AG10803 (cell line): ENCODE measurements at places on chromosomes 13 and 19.

DNA sequence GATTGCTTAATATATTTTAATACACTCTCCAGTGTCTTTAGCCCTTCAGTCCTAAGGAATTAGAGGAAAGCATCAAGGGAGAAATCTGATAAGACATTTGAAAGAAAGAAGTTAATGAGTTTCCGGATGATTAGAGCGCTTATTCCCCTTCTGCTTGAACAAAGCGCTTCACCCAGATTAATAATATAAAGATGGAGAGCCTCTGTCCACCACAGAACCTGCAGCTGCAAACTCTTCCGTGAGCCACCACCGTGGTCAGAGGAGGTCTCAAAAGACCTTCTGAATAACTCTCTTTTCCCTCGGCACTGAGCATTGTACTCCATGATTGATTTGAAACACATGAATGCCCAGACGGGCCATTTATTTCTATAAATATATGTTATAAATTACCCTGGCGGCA is 14.2 kb upstream of the TUBGCP3 start:
- no peak for DNase-seq

GRCh38 chr19:13958043-13958442 is 5.7 kb downstream of the DCAF15 start:
- DNase-seq = no peak

GRCh38 chr13:113532156-113532806 is 41.8 kb upstream of the DCUN1D2 start:
- DNase-seq = no peak

GRCh38 chr13:45696610-45697226 is 5.4 kb upstream of the CBY2 start:
- DNase-seq = no peak

DNA sequence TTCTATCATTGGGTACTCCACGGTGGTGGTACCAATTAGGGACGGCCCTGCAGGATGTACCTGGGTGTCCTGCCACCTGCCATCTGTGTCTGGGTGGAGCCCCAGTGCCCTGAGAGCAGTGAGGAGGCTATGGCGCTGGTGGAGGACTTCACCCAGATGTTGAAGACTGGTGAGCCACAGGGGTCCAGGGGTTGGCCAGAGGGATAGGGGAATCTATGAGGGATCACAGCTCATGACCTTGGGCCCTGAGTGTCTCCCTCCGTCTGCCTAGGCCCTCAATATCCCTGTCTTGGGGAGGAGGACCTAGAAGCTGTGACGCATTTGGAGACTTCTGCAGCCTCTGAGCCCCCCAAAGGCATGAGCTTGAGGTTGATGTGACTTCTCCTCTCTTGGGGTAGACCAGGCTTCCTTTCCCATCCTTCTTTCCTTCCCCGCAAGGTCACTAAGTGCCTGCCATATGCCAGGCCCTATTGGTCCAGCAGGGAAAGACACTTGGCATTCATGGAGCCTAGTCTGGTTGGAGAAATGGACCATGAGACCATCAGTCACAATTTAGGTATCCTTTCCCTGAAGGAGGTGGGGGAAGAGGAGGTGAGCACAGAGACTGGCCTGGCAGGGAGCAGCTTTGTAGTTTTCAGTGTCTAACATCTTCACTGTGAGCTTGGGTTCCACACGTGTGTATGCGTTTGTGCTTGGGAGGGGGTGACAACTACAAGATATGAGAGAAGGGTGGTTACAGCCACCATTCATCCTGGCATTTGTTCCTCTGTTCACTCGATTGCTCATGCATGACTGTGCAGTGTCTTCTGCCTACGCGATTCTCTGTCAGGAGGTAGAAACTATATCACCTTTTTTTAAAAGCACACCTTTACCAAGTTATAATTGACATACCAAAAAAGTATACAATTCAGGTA is 5.1 kb upstream of the MZF1 start:
- no peak for DNase-seq

GRCh38 chr13:60572003-60572798 is 175.2 kb downstream of the TDRD3 start:
- peak; percentile 42 for DNase-seq

DNA sequence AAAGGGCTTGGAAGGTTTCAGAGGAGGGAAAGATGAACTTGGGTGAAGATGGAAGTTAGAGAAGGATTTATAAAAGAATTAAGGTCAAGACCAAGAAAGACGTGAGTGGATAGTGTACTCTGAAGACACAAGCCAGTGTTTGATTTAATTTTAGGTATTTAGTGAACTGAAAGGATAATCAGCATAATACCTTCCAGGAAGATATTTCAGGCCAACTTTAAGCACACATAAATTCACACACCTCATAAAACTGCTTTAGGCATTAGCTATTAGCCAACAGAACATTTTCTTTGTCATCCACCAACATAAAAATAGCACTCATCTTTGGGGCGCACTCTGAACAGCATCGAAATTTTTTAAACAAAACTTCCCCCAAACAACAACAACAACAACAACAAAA is 71.7 kb upstream of the CSNK1A1L start:
- no peak for DNase-seq

- DNase-seq = no peak
These were observed 21.8 kb upstream of the C2CD4C start for GRCh38 chr19:430701-431100.

DNA sequence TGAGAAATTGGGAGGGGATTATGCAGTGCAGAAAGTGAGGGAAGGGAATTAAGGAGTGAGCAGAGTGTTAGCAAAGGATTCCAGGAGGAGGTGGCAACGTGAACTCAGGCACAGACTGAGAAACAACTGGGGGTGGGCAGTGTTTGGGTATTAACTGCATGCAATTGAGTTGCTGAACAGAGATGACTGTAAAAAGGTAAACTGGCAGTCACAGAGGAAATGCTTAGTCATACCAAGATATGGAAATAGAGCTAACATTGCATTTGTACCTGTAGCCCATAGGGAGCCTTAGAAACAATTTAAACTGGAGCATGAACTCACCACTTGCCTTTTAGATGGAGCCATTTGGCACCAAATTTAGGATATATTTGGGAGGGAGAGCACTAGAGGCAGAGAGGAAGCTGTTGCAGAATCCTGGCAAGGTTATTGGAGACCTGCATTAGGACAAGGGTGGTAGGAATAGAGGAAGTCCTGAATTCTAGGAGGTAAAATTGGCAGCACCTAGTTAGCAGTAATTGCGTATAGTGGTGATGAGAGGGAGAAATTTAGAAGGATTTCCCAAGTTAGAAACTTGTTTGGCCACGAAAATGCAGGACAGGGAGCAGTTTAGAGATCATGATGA is 100.6 kb upstream of the FRY start:
- no peak for DNase-seq

DNA sequence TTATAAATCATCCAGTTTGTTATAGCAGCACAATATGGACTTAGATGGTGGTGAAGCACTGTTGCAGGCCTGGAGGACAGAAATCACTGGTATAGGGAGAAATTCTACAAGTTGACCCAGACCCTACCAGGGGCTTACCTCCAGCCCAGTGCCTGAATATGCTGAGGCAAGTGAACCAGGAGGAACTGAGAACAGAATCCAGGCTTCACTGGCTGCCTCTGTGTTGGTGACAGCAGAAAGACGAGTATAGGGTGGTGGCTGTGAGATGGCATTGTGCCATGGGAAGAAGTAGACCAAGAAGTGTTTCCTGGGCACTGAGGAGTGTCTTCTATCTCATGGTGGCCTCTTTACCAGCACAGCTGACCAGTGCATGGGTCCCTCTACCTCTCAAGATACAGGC is 15.9 kb upstream of the EID2 start:
- no peak for DNase-seq

GRCh38 chr13:96112936-96113335 is 23.0 kb downstream of the HS6ST3 start:
- no peak for DNase-seq

DNA sequence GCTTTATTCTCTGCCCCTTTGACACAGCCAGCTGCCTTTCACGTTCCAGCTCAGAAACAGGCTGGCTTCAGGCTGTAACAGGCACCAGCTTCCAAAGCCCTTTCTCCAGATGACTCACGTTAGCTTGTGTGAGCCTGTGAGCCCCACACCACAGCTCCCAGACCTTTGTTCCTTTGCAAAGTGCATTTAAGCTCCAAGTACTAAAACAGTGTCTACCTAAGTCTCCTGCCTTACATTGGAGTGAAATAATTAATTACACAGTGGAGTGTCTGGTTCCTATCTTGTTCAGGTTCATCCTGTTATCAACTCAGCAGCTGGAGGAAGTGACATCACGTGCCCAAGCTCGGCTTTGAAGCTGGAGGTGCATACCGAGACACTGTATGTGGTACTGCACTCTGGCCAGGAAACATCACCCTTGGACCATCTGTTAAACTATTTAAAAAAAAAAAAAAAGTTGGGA is 475.8 kb downstream of the FOXO1 start:
- DNase-seq = peak; percentile 57

GRCh38 chr13:83190020-83190419 is 692.3 kb downstream of the SLITRK1 start:
- no peak for DNase-seq

GRCh38 chr19:42276284-42276683 is 7.2 kb downstream of the CIC start:
- no peak for DNase-seq

GRCh38 chr13:107993239-107993949 is 221.9 kb downstream of the LIG4 start:
- no peak for DNase-seq

GRCh38 chr19:3538965-3539755 is at the start of gene TEKTIP1:
TEKTIP1 (plus strand) TSS chr19:3539174; CDS start chr19:3539178, 4 bp downstream.
- no peak for DNase-seq

- no peak for DNase-seq
These were observed 17.4 kb upstream of the NDFIP2 start for GRCh38 chr13:79463604-79464003.

DNA sequence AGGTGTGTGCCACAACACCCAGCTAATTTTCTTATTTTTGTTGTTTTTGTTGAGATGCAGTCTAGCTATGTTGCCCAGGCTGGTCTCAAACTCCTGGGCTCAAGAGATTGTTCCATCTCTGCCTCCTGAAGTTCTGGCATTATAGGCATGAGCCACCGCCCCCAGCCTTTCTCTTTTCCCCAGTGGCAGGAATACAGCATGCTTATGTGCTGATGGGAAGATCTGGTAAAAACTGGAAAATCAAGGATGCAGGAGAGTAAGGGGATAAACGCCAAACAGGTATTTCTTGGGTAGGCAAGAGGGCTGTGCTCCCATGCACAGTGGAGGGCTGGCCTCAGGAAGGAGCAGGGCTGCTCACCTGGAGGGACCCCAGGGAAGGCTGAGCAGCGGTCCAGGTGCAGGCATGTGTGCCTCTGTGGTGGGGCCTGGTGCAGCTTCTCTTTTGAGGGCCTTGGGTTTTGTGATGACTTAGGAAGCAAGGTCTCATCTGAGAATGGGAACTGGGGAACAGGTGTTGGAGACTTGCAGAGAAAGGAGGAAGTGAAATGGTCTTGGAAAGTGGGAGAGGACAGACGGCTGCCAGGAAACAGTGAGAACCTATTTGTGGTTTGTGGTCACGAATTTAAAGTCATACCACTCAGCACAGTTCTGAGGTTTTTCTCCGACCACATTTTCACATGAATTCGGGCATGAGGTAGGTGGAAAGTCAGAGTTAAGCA is 106.5 kb downstream of the TEX26 start:
- DNase-seq = peak; percentile 57

- DNase-seq = no peak
These were observed 21.4 kb downstream of the MIR17HG start for GRCh38 chr13:91368676-91369440.

GRCh38 chr19:34678085-34678412 is 571 bp downstream of the ZNF302 start:
- DNase-seq = no peak

DNA sequence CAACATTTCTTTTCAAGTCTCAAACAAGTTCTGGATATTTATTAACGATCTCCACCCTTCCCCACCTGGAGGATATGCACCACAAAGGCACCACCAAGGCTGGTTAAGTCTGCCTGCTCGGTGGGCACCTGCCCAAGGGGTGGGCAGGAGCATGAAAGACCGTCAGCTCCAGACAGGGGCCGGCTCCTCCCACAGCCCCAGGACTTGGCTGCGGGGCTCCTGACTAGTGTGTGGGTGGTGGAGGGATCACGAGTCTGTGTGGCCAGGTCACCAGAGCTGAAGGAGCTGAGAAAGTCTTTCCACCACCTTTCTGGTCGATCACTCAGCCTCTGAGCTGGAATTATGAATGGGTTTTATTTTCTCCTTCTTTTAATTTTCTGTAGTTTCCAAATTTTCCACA is 7.8 kb downstream of the SLC7A1 start:
- no peak for DNase-seq

DNA sequence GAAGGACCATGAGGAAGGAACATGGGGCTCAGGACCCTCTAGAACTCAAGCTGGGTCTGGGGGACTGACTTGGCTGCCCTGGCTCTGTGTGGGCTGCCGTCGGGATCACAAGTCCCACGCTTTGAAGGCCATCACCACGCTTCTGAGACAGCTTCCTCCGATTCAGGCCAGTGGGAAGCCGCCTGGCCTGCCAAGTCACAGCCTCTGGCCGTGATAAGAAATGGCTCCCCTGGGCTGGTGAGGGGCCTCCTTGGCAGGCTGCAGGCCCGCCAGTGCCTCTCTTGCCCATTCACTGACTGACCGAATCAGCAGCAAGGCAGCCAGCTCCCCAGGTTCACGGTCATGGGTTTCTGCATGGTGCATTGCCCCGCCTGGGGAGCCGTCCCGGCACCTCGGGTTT is 48.8 kb downstream of the COMP start:
- DNase-seq = no peak

DNA sequence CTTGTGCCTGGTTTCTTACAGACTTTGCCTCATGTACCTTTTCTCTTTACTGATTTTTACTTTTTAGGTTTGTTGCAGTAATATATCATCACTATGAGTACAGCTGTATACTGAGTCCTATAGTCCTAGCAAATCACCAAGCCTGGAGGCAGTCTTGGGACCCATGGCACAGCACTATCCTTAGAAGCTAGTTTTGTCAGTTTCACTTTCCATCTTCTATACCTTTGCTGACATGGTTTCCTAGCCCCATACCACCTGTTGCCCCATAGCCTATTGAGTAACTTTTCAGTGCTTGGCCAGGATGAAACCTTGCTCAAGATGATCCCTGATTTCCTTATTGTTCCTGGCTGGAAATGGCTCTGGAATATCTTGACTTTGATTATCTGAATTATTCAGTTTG is 826.4 kb downstream of the GPC5 start:
- no peak for DNase-seq

DNA sequence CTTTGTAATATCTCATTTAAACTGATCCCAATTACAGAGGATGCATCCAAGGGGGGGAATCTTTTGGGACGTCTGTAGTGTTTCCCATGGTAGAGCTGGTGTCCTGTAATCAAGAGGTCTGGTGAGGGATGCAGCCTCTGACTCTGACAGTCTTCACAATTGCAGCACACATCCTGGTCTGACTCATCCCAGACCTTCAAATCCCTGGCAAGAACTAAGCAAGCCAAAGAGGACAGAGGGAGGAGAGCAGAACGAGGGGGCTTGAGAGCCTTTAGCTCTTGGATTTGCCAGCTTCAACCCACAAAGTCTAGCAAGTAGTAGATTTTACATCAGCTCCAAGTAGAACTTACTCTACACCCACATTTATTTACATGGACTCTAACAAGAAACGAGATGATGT is 17.3 kb upstream of the FCGBP start:
- peak; percentile 11 for DNase-seq

DNA sequence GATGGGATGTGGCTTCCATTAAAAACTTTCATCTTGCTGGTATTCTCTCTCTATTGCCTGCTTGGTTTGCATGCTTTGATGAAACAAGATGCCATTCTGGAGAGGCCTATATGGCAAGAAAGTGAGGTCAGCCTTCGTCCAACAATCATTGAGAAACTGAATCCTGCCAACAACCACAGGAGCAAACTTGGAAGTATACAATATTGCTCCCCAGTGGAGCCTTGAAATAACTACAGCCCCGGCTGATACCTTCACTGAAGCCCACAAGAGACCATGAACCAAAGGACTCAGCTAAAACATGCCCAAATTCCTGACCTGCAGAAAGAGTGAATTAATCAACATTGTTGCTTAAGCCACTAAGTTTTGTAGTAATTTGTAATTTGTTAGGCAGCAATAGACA is 82.5 kb upstream of the FGF14 start:
- no peak for DNase-seq
